ENCODE measurements at places on chromosomes 5 and 9. TPM values are rescaled to one million over a fixed set of nuclear protein-coding genes. Genes with fewer than 3 reads are reported as not detected.

The ENHO gene
- 2.7 TPM for total RNA-seq

The RANBP6 gene
- total RNA-seq, result 17.6 TPM

The ADGRV1 gene
- total RNA-seq, result 0.76 TPM

The HSD17B3 gene
- total RNA-seq, result 0.31 TPM

The FOXI1 gene
- not detected for total RNA-seq

The F2RL2 gene
- total RNA-seq, result 6.1 TPM

The PALM2AKAP2 gene
- 0.36 TPM for total RNA-seq

The GOLPH3 gene
- 48.6 TPM for total RNA-seq

The PTRH1 gene
- total RNA-seq, result 15.1 TPM

The CSF2 gene
- total RNA-seq, result 1.2 TPM

The TAF1L gene
- not detected for total RNA-seq

The TMC1 gene
- 0.05 TPM for total RNA-seq

The HK3 gene
- not detected for total RNA-seq

The TEX48 gene
- total RNA-seq, result not detected

The GLIPR2 gene
- total RNA-seq, result 10.6 TPM

The SHLD3 gene
- 2.8 TPM for total RNA-seq

The ZNF454 gene
- total RNA-seq, result not detected

The TIMD4 gene
- 0.72 TPM for total RNA-seq

The CDH18 gene
- total RNA-seq, result not detected

The BHMT2 gene
- total RNA-seq, result not detected

The KCNV2 gene
- not detected for total RNA-seq

The GHR gene
- not detected for total RNA-seq

The TAF7 gene
- total RNA-seq, result 73.0 TPM

The LRRC14B gene
- total RNA-seq, result not detected

The CYSRT1 gene
- total RNA-seq, result 4.2 TPM

The MYOT gene
- not detected for total RNA-seq

The NKD2 gene
- total RNA-seq, result 13.3 TPM

The CER1 gene
- total RNA-seq, result not detected

The AK3 gene
- 46.8 TPM for total RNA-seq

The TNC gene
- 1.4 TPM for total RNA-seq

The PCSK1 gene
- 0.56 TPM for total RNA-seq

The ADAMTSL1 gene
- total RNA-seq, result not detected

The TUSC1 gene
- total RNA-seq, result 6.8 TPM

The SPINK7 gene
- total RNA-seq, result not detected

The MCTP1 gene
- 8.9 TPM for total RNA-seq

The UBE2QL1 gene
- total RNA-seq, result 0.15 TPM

The S100Z gene
- total RNA-seq, result not detected

The SPATA31D4 gene
- not detected for total RNA-seq

The SLC6A7 gene
- 0.02 TPM for total RNA-seq

The SLC34A3 gene
- 0.07 TPM for total RNA-seq

The FAT2 gene
- total RNA-seq, result 0.02 TPM

The ITGA1 gene
- total RNA-seq, result 1.6 TPM

The SOHLH1 gene
- not detected for total RNA-seq

The NEURL1B gene
- 2.8 TPM for total RNA-seq

The FABP6 gene
- 0.97 TPM for total RNA-seq

The VDAC1 gene
- total RNA-seq, result 371 TPM

The TOR4A gene
- total RNA-seq, result 28.5 TPM

Data from A549 treated with DMSO at 1 μM for 4 hours (cell line).